Non-pigmented ciliary epithelial cell (primary cell): ENCODE measurements at places on chromosomes 6 and 20.

DNA sequence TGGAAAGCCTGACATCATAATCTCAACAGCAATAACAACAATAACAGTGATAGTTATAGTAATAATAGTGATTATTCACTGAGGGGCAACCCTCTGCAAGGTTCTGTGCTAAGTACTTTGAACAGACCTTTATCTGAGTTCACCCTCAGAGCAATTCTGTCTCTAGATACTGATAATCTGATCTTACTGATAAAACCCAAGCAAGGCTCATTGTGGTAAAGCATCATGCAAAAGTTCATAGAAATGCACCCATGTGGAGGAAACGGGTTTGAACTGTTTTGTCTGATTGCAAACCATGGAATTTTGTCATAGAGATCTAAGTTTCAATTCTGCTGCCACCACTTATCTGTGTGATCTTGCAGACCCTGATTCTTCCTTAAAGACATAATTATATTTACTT, 1.3 kb upstream of the KIAA0408 start:
- no peak for DNase-seq

DNA sequence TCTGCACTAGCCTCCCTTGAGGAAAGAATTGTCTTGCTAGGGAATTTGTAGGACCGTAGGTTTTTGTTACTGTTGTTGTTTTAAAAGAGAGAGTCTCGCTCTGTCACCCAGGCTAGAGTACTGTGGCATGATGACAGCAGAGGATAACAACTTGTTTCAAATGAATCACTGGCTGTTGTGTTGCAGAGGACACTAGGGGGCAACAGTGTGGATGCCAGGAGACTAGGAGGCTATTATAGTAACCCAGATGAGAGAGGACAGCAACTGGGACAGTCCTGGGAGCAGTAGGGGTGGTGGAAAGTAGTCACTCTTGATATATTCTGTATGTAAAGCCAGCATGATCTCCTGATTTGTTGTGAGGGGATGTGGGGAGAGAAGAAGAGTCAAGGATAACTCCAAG, 41.8 kb upstream of the LAMA4 start:
- no peak for DNase-seq

GRCh38 chr6:75892384-75892783, 143.3 kb downstream of the MYO6 start:
- DNase-seq: no peak

- no peak for DNase-seq
These were observed 27.4 kb upstream of the KHDC1 start for GRCh38 chr6:73290435-73290834.

DNA sequence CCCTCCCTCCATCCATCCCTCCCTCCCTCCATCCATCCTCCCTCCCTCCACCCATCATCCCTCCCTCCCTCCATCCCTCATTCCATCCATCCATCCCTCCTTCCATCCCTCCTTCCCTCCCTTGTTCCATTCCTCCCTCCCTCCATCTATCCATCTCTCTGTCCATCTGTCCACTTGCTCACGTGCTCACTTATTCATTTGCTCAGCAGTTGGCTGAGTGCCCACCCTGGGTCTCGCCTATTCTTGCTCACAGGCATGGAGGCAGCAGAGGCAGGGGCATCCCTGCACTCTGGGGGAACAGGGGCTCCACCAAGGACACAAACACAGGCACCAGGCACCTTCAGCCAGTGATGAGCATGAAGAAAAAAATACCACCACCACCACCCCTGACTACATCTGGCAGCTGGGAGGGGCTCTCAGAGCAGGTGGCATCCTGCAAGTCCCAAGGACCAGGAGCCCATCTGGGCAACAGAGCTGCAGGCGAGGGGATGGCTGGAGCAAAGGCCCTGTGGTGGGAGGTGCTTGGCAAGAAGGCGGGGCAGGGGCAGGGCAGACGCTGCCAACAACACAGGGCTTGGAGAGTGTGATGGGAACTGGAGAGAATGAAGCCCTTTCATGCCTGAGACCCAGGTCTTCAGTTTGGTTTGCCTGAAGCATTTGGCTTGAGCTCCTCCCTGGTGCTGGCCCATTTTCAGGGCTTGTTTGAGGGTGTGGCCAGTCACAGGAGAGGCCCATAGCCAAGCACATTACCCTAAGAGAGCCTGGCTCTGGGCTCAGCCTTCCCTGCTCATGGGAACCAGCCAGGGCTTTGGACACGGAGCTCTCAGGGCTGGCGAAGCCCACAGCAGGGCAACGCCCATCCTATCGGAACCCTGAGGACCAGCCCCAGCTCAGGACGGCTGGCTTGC, 40.2 kb upstream of the MRGBP start:
- DNase-seq: no peak

GRCh38 chr6:106422534-106422933, 62.0 kb downstream of the CRYBG1 start:
- no peak for DNase-seq

GRCh38 chr20:47810721-47811347, 25.6 kb upstream of the SULF2 start:
- DNase-seq: no peak

DNA sequence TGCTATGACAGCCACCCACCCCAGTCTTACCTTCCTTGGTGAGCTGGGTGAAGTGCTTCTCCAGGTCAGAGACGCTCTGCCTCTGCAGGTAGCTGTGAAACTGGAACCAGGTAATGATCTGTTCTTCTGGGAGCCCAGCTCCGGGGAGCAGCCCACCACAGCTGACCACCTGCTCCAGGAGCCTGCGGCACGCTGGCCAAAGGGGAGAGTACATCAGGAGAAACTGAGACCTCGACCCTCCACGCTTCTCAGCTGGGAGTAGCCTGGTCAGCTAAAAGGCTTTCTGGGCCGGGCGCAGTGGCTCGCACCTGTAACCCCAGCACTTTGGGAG, 82.8 kb downstream of the PTPN1 start:
- no peak for DNase-seq

- DNase-seq: peak; percentile 35
These were observed 197.6 kb upstream of the SASH1 start for GRCh38 chr6:148144917-148145521.

DNA sequence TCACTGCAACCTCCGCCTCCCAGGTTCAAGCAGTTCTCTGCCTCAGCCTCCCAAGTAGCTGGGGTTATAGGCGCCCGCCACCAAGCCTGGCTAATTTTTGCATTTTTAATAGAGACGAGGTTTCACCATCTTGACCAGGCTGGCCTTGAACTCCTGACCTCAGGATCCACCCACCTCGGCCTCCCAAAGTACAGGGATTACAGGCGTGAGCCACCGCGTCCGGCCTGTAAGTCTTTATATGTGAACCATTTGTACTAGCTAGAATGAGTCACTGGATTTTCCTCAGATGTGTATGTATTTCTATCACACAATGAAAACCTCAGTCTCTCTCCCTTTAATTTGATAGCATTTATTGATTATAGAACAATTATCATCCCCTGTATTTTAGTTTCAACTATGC, 34.0 kb downstream of the ITCH start:
- DNase-seq: no peak

DNA sequence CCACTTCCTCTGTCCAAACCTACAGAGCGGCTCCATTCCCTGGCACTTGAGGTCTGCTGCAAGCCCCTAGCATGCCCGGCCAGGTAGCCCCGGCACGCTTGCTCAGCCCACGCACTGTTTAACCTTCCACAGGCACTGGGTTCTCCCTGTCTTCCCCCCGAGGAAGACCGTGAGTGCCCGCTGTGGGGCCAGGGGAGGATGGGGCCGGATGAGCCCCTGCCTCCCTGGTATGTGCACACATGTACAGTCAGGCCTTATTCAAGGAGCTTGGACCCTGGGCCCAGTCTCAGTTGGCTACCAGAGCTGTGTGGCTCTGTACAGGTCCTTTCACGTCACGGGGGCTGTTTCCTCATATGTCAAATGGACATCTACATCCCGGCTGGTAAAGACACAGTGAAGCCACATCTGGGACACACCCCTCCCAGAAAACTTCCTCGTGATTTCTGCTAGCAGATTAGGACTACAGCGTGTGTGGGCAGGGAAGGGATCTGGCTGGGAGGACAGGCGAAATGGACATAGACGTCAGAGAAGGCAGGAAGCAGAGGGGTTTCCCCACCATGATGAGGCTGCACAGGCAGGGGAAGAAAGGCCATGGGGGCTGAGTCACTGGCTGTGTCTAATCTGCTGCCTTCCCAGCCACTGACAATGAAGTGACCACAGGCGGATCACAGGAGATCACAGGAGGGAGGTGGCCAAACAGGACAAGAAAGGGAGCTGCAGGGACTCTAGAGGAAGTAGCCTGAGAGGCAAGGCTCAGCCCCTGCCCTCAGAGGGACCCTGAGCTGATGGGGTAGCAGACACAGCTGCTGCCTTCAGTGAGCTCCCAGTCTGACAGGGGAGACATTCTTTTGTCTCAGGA, 62.9 kb downstream of the MRPL14 start:
- peak; percentile 95 for DNase-seq

- no peak for DNase-seq
These were observed 575.2 kb upstream of the ADGRB3 start for GRCh38 chr6:68059899-68060298.

DNA sequence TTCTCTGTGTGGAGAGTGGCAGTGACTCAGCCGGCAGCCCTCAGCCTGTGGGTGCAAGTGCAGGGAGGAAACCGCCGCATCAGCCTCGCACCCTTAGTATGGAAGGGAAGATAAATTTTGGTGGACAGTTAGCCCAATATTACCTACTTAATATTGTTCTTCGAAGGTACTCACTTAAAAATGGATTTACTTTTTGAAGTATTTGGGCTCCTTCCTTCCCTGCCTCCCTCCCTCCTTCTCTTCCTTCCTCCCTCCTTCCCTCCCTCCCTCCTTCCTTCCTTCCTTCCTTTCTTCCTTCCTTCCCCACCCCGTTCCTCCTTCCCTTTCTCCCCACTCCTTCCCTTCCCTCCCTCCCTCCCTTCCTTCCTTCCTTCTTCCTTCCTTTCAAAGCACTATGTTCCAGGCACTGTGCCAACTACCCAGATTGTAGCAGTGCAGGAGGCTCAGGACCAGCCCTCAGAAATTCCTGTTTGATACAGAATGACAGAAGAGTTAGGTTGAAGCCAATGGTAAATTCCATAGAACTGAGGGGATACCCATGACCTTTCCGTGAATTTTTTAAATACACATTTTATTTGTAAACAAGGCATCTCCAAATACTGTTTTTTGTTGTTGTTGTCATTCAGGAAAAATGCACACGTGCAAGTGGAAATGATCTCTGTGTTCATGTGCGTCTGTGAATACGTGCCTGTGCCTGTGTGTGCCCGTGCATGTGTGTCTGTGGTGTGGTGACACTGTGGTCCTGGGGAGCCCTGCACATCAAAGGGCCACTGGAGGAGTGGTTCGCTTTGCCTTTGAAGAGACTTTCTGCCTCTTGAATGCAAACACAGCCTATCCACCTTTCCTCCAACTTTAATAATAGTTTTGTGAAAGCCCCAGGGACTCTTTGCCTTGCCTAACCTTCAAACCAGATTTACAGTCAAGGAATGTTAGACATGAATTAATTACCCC, 141.7 kb downstream of the EDN3 start:
- DNase-seq: no peak

- DNase-seq: no peak
These were observed 628.0 kb downstream of the KIF16B start for GRCh38 chr20:15945289-15945688.

DNA sequence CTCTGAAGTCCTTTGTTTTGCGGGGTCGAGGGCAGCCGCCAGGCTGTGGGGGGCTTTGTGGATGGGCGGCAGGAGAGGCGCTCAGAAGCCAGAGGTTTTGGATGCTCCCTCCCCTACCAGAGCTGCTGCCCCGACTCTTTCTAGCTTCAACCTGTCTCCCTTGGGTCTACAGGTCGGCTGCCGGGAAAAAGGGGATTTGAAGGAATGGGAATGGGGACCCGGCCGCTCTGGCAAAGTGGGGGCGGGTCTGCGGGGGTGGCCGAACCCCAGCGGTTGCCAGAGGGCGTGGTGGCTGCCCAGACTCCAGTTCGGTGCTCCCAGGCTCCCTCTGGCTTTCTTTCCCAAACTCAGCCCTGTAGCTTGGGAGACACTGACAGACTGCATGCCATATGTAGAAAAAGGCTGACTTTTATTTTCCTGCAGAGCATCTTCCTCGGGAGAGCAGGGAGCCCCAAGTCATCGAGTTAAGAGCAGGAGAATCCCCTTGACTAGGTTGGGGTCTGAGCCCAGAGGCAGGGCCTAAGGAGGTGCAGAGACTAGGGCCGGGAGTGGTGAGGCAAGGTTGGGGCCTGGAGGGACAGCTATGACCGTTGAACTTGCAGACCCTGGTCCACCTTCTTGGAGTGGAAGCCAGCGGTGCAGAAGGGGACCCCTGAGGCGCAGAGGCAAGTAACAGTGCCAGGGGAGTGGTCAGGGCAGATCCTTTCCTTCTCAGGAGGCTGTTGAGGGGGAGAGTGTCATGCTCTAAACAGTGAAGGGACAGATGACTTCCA, 1.4 kb upstream of the PPP1R18 start:
- no peak for DNase-seq

DNA sequence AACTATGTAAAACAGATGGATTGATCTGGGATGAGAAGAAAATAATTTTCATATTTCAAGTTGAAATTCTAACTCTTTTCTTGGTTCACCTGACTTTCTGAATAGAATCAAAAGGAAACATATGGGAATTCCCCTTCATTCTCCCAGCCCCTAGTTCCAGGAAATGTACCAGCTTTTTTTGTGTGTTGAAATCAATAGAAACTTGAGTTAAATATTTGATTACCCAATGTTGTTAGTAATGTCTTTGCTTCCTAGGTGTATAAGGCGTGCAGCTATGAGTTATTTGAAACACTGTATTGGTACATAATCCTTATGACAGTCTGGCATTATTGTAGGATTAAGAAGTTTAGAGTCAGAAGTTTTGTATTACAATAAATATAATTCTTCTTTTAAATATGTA, 21.5 kb downstream of the VNN2 start:
- DNase-seq: no peak

DNA sequence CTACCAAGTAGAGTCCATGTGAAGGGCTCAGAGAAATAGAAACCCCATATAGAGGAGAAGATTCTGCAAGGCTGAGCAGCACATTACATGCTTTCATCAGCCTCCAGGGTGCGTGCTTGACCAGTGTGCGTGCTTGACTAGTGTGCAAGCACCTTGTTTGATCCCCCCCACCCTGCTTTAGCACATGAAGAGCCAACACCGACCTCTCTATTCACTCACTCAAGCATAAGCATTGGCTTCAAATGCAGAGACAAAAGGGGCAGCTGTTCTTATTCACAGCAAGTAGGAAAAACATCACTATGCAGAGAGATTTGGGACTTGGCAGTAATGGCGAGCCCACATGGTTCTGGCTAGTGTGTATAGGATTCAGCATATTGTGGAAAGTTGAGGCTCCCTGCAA, 278.7 kb upstream of the RNF217 start:
- no peak for DNase-seq
